ENCODE measurements at places on chromosomes 2 and 18.

GRCh38 chr18:64639536-64639935 is 490.6 kb upstream of the LINC00305 start:
- DNase-seq = no peak

GRCh38 chr2:136381245-136381644 is 263.3 kb upstream of the CXCR4 start:
- no peak for DNase-seq

DNA sequence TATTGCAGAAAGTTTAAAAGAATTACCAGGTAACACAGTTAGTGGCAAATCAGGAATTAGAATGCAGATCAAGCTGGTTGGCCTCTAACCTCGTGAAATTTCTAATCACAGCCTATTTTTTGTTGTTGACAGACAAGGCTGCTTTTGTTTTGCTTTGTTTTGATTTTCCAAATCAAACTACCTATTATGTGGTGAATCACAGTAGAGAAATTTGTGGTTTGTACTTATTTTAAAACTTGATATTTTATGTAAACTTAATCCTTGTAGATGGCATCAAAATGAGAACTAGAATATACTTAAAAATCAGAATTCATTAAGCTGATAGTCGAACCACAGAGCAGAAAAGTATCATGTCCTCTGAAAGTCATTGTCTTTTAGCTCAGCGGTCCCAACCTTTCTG is 258.1 kb downstream of the CTNNA2 start:
- no peak for DNase-seq

DNA sequence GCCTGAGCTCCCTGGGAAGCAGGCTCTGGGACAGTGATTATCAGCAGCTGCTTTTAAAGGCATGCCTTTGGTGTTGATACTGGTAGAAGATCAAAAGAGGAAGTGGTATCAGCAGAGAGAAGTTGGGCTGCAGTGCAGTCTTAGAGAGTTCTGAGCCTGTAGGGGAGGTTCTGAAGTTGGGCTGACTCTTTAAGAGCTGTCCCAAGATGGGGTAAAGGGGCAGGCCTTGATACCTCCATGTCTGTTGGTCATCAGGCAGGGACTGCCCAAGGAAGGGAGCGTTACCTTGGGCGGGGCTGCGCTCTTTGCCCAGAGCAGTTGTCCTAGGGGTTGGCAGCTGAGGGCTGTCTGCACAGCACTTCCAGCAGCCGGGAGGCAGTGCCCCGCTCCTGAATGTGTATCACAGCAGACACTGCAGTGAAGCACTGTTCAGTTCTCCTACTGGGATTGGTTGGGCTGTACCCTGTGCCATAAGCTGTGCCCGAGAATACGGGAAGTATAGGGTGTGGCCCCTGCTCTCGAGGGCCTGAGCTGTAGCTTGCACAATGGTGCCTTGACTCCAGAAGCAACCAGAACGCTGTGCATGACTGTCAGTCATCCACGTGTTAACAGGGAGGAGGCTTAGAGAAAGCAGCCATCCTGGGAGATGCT is 177.0 kb downstream of the CTIF start:
- no peak for DNase-seq

GRCh38 chr2:195695002-195695631 is 38.1 kb downstream of the SLC39A10 start:
- DNase-seq = no peak

- DNase-seq = no peak
Observed at GRCh38 chr2:231321021-231321420, 74.5 kb upstream of the B3GNT7 start.

GRCh38 chr2:235520787-235521186 is 26.9 kb downstream of the AGAP1 start:
- no peak for DNase-seq

- DNase-seq = no peak
Observed at GRCh38 chr18:12049978-12050811, 43.4 kb upstream of the ANKRD62 start.

DNA sequence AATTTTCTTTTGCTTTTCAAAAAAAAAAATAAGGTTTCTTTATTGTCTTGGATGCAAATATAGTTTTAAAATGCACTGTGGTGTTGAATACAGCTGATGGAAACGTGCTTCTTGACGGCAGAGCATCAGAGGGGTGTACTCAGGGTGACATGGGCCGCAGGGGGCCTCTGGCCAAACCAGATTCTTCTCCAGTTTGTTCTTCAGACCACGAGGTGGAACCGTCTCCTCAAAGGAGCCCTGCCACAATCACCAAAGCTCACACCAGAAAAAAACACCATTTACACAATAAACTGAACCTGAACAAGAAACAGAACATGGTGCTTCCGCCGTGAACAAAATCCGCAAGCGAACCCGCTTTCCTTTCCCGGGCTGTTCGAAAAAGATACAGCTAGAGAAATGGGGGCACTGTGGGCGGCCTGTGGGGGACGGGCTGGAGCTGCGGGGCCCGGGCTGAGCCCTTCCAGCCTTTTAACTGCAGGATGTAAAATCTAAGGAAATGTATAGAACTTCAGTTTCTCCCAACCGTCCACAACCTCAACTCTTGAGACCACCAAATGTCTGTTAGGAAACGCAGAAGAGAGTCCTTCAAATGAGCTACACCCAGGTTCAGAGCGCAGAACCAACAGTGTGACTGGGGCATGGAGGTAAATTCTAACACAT is 34.5 kb downstream of the PSMG2 start:
- DNase-seq = no peak

GRCh38 chr18:58378411-58379379 is 250.2 kb downstream of the ALPK2 start:
- DNase-seq = no peak

GRCh38 chr2:109017017-109017416 is 28.0 kb upstream of the EDAR start:
- no peak for DNase-seq

Data from natural killer cell treated with Interleukin-12 subunit alpha and Interleukin-12 subunit beta and Interleukin-15 and Interleukin-18, amount 100 ng/mL, for 72 hours (primary cell).